ENCODE measurements at places on chromosomes 3 and 15. TPM values are rescaled to one million over a fixed set of nuclear protein-coding genes. Genes with fewer than 3 reads are reported as not detected.

GPR176 gene
- total RNA-seq: 1.7 TPM

- DNase-seq: no peak
These were observed 56.7 kb downstream of the UQCC5 start for GRCh38 chr3:52593103-52593502.

DNA sequence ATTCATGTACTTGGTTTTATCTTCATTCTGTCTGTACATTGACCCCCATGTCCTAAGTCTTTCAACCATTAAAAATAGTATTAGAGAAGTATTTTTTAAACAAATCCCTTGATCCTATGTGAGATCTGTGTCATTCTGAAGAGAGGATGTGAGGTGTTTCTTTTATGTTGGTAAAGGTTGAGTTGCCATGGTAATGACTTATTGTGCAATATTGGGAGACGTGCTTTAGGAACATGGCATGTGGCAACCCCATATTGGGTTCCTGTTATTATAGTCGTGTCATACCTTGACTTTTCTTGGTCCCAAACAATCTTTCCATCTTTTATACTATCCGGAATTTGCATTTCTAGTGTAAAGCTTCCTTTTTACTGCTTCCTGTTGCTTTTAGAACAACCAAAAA is 203.1 kb downstream of the KCNAB1 start:
- no peak for DNase-seq

GRCh38 chr3:78285032-78285728 is 1245.3 kb downstream of the ROBO2 start:
- no peak for DNase-seq

SOX14 gene
- not detected for total RNA-seq

DNA sequence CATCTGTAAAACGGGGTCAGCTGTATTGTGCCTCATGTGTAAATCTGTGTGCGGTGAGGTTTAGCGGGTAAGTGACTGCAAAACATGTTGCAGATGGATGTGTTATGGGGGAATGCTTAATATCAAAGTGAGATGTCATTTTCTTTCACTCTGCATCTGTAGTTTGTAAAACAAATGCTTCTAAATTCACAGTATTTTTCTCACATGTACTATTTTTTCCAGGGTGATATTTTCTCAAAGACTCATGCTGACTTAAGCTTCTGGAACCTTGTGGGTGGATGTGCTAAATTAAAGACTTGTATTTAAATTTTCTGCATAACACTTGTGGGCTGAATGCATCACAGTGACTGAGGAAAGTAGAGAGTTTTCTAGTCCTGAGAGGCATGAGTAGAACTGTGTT is 115.2 kb upstream of the TP63 start:
- DNase-seq: no peak

LYSMD2 gene
- total RNA-seq: 13.1 TPM

GRCh38 chr15:74497584-74497983 is 36.6 kb upstream of the UBL7 start:
- DNase-seq: no peak

GRCh38 chr15:65816441-65816840 is 24.3 kb upstream of the DENND4A start:
- no peak for DNase-seq

- DNase-seq: no peak
These were observed 23.0 kb upstream of the ANP32A start for GRCh38 chr15:68843425-68844311.

DNA sequence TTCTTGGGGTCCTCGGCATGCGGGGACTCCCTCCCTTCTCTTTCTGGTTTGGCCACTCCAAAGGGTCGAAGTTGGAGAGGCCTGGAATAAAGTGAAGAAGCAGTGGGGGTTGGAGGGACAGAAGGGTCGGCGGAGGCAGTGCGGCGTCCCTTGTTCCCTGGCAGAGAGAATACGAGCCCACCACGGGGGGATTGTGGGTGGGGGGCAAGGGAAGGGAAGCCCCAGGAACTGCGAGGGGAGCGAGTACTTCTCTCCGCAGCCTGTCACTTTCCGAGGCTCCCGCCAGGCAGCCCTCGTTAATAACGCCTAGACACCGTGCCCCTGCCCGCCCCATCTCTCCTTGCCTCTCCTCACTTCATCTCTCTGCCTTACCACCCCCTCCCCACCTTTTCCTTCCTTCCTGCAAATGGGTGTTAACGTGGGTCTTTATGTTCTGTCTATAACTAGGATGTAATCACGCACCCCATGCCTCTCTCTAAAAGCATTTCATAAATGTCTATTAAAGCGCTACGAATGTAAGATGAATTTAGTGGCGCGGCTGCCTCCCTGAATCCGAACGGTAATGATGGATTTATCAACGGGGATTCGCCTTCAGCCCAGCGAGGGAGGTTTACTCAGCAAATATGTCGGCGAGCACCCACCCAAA is 13.7 kb downstream of the NR2F2 start:
- peak; percentile 42 for DNase-seq

GALNT15 gene
- total RNA-seq: 15.5 TPM

GP9 gene
- not detected for total RNA-seq

- no peak for DNase-seq
These were observed 31.5 kb upstream of the LAMP3 start for GRCh38 chr3:183193762-183194689.

DNA sequence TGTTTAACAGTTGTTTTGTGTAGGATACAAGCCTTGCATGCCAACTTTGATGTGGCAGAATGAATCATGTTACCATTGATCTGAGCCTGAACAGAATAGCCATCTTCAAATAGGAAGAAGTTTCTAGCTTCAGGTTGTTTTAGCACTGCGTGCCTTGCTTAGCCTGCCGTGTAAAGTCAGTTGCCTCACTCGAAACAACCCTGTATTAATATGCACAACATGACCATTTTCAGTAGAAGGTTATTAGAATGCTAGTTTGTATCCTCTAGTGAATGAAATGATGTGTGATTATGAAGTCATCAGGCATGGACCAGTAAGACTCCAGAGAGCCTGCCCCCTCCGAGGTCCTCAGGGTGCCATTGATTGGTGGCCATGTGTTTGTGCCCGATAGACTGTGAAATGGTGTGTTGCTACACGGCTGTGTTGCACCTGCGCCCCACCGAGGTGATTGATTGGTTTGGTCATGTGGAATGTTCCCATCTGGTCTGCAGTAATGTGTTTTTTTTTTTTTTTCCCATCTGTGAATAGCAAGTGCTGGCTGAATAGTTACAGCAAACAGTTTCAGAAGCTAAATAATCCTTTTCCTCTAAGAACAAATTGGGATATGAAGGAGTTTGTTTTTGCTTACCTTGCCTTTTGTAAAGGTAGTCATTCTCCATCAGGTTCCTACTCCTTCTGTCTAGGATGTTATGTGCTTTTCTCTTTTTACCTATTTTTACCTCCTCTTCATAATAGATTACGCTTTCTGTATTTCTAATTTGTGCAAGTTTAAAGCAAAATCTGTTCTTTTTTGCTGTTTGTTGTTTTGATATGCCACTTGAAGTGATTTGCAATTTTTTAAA is 214.9 kb downstream of the TCF12 start:
- DNase-seq: no peak

Measured in ureter (tissue), 1 donor.